ENCODE measurements at places on chromosomes 11 and 22.

GRCh38 chr11:696955-697491, 1.4 kb downstream of the TMEM80 start:
- DNase-seq, result no peak

GRCh38 chr11:114273071-114273470, 23.1 kb upstream of the NNMT start:
- no peak for DNase-seq

DNA sequence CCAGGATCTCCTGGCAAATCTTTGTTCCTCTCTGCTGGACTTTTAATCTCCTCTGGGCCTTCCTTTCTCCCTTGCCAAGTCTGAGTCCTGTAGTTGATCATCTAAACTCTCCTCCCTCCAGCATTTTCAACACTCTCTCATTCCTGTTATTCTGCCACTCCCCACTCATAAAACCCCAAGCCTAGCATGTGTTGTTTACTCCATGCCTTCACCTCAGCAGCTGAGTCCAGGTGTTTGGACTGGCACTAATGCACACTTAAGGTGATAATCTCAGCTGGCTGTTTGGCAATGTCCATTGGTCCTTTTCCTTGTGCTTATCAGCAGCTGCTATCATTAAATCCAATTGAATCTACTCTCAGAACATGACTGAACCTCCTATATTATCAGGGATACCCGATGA, 876.8 kb upstream of the TENM4 start:
- DNase-seq, result no peak

DNA sequence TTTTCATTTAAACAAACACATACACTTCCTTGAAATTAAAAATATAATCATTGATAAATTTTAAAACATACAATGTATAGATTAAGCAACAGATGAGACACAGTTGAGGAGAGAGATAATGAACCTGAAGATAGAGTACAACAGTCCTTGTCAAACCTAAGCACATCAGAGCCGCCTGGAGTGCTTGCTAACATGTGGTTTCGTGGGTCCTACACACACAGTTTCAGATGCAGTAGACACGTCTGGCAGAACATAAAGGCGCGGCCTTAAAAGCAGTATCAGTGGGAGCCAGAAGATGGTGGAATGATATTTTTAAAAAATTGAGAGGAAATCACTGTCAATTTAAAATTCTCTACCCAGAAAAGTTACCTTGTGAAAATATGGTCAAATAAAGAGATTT, 134.4 kb downstream of the MPPED1 start:
- DNase-seq, result no peak

GRCh38 chr22:44207981-44208317, 27.2 kb downstream of the PARVG start:
- no peak for DNase-seq

DNA sequence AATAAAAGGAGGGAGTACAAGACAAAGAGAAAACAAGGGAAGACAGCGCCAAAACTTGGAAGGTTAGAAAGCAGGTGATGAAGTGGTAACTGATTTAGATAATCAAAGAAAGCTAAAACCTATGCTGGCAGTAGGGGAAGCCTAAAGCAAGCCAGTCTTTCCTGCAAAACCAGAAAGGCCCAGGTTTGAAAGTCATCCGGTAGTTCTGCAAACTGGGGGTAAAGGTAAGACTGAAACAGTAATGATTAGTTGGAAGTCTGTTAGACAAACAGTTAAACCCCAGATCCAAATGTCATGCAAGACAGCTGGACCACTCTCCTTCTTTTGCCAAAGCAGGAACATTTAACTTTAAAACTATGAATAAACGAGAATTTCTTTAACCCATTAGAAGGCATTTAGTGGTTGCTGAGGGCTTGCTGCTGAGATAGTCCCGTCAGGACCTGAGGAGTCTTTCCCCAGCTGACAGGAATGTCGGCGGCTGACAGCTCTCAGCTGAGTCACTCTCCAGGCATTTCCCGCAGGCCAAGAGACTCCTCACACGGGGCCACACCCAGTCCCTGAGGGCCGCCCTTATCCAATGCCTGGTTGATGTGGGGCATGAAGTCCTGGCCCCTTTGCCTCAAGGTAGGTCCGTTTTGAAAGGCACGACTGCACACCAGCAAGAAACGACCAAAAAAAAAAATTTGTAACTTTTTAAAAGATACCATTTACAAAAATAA, 36.3 kb upstream of the CFAP300 start:
- DNase-seq, result peak; percentile 72

GRCh38 chr11:69647390-69647748, 6.4 kb downstream of the CCND1 start:
- DNase-seq, result no peak

DNA sequence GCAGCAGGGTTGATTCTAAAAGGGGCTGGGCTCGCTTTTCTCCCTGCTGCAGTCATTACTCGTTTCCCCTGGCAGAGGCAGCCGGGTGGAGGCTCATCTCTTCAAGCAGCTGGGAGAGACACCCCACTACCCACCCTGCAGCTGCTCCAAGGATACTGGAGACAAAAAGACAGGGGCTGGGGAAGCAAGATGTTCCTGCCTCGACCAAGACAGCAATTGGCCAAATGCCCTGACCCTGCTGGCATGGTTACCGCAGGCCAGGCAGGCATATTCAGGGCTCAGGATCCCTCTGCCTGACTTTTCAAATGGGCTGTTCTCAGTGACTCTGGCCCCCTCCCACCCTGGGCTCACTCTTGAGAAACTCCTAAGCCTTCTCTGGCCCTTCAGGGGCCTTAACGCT, 6.8 kb upstream of the RGL4 start:
- DNase-seq, result no peak

Measured in left ventricle myocardium inferior (tissue), 1 donor.